ENCODE measurements at places on chromosomes 2 and 18.

GRCh38 chr18:36295880-36296301, 1.6 kb upstream of the FHOD3 start:
- DNase-seq, result no peak

DNA sequence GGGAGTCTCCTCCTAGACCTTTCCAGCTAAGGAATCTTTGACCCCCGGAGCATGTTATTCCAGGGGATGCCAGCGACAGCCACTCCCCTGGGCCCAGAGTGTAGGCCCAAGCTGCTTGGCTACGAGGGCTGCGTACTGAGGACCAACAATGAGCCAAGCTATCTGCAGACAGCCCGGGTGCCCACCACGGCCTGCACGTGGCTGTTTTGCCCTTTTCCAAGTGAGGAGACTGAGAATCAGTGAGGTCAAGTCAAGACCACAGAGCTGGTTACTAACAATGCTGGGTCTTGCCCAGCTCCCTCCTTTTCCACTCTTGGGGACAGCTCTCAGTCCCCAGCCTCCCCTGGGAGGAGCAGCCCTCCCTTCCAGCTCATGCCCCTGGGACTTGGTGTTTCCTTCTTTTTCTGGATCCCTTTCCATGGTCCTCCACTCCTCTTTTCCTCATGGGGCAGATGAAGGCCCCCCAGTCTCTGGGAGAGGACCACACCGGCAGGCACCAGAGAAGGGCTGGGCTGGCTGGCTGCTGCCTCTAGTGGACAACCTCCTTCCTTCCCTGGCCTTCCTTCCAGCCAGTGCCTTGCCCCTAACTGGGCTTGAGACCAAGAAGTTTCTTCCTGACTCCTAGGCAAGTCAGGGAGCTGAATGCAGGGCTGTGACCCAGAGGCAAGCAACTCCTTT, 550 bp upstream of the MALL start:
- DNase-seq, result no peak

GRCh38 chr2:232120911-232121310, 159.4 kb downstream of the DIS3L2 start:
- DNase-seq, result no peak

GRCh38 chr2:134282629-134283400, 28.9 kb downstream of the MGAT5 start:
- DNase-seq, result no peak

DNA sequence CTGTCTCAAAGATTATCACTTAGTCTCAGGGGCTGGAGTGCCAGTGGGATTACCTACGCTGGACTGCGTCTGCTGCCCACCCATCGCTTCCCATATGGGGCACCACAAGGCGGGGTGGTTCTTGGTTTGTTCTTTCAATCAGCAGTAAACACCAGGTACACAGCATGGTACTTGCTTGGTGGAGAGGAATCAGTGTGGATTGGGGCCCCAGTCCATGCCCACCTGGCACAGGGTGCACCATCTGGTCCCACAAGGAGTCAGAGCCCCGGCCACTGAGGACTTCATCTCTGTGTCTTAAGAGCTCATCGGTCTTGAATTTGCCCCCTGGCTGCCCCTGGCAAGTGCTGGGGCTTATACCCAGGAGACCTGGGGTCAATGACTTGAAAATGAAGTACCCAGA, 96.2 kb downstream of the GLI2 start:
- DNase-seq, result no peak

DNA sequence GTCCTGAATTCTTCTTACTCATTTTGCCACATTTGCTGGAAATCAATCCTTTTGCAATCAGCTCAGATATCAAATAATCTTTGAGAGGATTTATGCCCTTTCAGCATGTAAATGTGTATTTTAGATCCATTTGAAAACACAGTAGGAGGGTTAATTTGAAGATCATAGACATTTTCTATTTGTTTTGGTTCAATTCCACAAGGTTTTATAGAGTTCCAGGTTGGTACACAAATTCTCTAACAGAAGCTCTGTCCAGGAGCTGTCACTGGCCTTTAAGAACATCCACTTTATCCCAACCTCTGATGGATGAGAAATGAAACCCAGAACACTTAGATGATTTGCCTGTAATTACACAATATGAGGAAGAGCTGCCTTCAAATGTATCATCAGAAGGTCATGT, 157.3 kb upstream of the CHAC2 start:
- no peak for DNase-seq

DNA sequence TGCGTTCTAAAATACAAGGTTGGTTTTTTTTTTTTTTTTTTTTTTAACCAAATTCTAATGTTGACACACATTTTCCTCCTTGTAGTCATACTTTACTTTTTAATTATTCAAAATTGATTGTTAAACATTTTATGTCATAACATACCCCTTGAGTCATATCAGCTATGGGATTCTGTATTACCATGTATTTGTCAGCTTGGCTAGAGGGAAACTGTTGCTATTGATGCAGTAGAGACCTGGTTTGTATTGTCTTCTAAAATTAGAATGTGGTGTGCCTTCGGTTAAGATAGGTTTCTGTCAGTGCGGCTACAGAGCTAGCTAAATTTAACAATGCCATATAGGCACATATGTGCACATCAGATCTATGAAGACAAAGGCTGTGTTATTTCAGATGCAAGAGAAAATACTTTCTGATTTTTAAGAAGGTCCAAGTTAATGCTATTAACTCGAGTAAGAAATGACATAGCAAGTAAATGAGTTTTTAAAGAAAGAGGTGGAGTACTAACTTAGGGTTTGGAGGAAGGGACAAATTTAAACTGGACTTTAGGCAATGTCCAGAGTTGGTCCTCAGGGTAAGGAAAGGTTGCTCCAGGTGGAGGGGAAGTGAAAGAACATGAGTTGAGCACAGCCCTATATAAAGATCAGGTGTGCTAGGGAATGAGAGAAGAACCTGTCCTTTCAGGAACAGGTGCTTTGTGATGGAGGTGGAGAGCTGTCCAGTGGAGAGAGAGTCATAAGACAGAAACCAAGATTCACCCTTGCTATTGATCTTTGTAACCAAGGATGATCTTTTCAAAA, 152.3 kb downstream of the PRPF40A start:
- no peak for DNase-seq

DNA sequence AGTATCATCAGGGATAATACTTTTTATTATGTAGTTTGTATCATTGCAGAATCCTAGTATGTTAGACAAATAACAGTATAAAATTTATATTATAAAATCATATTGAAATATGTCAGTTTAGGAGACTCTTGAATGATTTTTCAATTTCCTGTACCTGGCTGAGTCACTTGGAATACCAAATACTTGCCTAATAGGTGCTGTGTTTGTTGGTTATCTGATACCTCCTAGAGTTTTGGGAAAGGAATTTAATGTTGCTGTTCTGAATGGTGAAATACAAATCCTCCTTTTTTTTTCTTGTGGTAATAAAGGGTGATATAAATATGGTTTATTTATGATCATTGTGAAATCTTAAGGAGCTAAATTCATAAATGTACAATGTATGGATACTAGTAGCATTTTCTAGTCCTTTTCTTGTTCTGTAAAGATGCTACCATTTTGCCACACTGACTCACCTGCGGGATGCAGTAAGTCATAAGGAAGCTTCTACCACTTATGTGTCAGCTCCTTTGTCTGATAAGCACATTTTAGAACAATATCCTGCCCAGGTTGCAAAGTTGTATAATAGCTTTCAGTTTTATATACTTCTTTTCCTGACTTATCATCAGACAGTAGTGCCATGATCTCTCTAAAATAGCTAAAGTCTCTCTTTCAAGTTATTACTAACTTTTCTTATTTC, 465.5 kb downstream of the XIRP2 start:
- no peak for DNase-seq

- DNase-seq, result no peak
Measured at GRCh38 chr18:46750626-46751025, 6.2 kb downstream of the ST8SIA5 start.

DNA sequence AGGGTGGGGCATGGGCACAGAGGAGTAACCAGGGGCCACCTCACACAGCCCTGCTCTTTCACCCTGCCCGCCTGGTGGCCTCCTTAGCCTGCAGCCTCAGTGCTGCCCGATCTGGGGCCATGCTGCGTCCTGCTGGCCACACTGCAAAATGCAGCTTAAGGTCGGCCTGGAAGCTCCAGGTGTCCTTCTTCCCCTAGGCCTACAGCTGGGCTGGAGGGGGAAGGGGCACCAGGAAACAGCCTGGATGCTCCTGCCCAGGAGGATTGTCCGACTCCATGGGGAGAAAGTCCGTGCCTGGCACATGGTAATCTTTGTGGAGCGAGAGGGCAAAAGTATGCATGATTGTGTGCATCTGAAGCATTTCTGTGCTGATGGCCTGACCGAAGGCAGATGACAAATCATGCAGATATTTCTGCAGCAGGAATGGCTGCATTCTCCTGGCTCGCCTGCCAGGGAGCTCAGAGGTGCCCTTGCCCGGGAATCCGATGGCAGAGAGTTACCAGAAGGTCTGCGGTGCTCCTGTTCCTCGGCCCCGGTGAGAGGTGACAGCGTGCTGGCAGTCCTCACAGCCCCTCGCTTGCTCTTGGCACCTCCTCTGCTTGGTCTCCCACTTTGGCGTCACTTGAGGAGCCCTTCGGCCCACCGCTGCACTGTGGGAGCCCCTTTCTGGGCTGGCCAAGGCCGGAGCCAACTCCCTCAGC, 12.8 kb upstream of the ALPP start:
- DNase-seq, result no peak

DNA sequence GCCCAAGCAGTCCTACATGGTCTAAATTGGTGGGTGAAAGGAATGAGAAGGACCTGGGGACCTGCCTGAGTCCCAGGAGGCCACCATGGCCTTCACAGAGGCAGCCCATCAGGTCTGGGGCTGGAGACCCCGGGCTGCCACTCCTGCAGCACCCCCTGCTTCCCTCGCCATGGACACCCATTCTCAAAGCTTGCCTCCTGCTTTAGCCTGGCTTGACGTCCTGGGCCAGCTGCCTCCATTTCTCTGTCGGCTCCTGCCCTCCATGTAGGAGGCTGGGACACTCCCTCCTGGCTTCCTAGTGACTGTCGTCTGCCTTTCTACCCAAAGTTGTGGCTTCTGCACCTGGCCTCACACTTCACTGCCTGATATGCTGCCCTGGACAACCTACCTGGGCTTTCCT, 198.6 kb downstream of the FAM210A start:
- DNase-seq, result no peak

GRCh38 chr2:181723731-181724130, 43.4 kb upstream of the NEUROD1 start:
- DNase-seq, result no peak

GRCh38 chr2:111101592-111101991, 19.1 kb upstream of the BCL2L11 start:
- no peak for DNase-seq

DNA sequence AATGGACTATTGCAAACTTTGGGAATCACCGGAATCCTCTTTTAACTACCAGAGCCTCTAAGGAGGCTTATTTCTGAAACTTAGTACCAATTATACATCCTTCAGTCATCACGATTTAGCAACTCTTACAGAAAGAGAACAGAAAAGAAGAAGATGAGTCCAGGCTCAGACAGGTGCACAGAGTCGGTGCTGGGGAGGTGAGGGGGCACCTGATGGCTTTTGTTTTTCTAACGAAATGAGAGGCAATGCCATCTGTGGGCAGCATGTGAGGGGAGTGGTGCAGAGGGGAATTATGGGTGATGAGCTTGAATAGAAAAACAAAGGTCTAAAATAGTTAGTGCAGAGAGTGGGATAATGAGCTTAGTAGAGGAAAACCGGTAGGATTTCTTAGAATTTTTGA, 522.6 kb downstream of the CMPK2 start:
- no peak for DNase-seq

DNA sequence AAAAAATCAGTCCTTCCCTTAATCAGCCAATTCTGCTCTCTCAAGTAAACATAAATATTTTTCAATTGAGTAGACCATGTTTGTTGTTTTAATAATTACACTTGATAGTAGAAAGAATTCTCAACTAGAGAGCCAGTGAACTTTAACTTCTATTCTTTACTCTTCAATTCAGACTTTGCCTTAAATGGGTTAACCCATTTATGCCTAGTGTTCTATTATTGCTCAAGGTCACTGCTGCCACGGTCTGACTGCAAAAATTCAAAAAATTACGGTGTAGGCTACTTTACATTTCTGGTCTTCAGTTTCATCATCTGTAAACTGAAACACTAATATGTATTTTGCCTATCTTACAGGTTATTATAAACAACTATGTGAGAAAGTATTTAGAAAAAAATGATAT, 103.1 kb downstream of the TLK1 start:
- no peak for DNase-seq

DNA sequence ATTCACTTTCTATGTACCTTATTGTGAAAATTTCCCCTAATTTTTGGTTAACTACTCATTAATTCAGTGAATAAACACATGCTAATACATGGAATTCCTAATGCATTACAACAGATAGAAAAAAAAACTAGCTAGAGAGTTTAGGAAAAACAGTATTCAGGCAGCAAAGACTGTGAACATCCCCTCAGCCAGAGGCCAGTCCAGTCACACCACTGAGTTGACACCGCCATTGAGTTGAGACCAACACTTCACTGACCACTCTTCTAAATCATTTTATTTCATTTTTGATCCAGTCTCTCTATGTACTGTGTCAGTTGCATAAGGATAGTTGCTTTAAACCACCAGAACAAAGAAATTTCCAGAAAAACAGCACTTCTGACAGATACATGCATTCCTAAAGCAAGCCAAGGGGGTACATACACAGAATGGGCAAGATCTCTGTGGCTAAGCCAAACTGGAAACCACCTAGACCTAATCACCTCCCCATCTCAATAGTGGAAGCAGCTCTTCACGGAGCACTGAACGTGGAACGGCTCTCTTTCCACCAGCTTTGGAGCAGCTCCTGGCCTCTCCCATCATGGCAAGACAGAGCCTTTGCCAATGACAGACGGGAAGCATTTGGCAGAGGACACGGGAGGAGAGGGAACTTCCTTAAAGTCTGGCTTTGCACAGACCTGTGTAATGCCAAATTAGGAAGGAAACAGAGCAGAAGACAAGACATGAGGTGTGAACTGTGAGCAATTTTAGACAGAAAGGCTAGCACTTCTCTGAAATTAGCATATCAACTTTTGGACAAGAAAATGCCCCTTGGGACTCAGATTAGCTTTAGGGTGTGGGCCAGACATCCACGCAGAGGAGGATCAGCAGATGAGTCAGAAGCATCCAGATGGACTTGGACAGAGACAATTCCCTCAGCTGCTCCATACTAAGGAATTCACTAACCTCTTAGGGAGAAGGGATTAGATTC, 36.4 kb downstream of the CACNB4 start:
- DNase-seq, result no peak

GRCh38 chr2:18831916-18832510, 242.6 kb upstream of the NT5C1B start:
- no peak for DNase-seq

- no peak for DNase-seq
Measured at GRCh38 chr2:199762963-199763362, 88.0 kb downstream of the FTCDNL1 start.
